ENCODE measurements at places on chromosomes 12 and 14.
A peak's percentile ranks its signal among the peaks of the same experiment; 100 is the strongest.

DNA sequence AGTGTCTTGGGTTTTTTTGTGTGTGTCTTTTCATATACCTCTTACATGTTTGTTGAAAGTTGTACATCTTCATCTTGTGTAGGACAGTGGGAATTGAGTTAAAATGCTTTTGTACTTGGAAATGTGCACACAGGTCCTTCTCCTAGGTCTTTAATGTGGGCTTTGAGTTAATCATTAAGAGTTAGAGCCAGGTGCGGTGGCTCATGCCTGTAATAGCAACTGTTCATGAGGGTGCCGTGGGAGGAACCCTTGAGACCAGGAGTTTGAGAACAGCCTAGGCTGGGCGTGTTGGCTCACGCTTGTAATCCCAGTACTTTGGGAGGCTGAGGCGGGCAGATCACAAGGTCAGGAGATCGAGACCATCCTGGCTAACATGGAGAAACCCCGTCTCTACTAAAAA, 13.9 kb downstream of the CLECL1 start:
- no peak for DNase-seq

- no peak for DNase-seq
Observed at GRCh38 chr12:81389550-81390099, 311.7 kb downstream of the ACSS3 start.

DNA sequence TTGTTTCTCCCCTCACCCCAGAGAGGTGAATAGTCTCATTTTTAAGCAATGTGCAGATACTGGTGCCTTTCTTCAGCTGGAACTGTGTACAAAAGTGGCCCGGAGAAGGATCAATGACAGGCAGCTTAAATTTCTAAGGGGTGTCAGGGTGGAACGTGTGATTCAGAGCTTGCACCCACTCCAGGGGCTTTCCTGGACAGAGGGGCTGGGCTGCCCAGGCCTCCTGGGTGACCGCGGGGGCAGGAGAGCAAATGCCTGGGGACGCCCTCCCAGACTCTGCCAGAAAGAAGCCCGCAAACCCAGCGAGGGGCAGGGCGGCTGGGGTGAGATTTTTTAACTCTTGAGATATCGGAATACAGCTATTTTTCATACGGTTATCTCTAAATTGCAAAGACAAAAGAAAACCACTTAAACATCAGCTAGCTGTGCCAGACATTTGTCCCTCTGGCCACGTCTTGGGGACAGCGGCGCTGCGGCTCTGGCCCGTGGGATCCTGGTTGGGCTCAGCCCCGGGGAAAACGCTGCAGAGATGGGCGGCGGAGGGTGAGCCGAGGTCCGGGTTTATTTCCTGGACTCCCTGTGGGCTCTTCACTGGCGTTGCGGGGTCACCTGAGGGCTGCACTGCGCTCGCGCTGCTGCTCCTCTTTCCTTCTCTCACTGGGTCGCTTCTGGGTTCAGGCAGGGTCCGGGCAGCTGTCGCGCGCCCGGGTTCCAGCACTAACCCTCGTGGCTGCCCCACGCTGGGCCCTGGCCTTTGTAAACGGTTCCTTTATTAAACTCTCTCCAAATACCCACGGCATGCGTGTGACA, 35.8 kb downstream of the NFKBIA start:
- DNase-seq = peak; percentile 61

DNA sequence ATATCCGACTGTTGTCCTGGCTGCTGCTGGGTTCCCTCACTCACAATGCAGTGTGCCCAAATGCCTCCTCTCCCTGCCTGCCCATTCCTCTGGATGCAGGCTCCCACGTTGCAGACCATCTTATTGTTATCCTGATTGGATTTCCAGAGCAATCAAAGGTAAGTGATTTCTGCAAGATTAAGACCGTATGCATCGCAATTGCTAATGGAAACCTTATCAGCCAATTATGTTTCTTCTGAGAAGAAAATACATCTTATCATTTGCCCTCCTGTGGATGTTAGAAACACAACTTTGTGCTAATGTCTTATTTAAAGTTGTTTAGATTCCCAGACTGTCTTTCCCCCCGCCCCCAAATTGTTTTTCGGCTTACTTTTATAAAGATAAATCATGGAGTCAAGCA, 98.1 kb downstream of the PRIMA1 start:
- DNase-seq = no peak

- DNase-seq = no peak
Observed at GRCh38 chr14:62181591-62181990, 419.4 kb downstream of the SNAPC1 start.

DNA sequence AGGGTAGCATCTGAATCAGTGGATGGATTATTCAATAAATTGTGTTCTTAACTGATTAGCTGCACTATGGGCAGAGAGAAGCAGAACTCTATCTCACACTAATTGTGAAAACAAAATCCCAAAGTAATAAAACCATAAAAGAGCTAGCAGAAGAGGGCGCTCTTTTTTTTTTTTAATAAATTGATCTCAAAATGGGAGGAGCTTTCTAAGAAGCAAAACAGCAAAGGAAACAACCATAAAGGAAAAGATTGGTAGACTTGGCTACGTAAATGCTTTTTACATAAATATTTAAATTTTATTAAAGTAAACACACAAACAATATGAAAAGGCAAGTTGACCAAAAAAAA, 1.5 kb upstream of the TM7SF3 start:
- DNase-seq = peak; percentile 81

DNA sequence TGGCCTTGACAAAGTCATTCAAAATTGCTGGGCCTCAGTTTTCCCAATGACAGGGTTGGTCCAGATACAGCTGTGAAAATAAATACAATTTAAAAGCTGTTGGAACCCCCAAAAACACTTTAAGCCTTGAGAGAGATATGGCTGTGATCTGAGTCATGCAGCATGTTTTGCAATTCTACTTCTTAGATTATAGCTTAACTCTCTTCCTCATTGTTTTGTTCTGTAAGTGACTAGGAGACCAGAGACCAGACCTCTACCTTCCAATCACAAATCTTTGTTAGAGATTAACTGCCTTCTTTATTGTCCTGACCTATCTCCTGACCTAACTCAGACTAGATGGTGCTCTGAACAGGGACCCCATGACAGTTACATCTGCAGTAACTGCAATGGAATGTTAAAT, 198.1 kb downstream of the STXBP6 start:
- peak; percentile 28 for DNase-seq
